ENCODE measurements at places on chromosomes 12 and 14. TPM values are rescaled to one million over a fixed set of nuclear protein-coding genes. Genes with fewer than 3 reads are reported as not detected.

- no peak for DNase-seq
These were observed 2.1 kb downstream of the PNMA1 start for GRCh38 chr14:73712071-73712506.

GRCh38 chr12:54148560-54149429, 40.0 kb downstream of the SMUG1 start:
- DNase-seq = no peak

DNA sequence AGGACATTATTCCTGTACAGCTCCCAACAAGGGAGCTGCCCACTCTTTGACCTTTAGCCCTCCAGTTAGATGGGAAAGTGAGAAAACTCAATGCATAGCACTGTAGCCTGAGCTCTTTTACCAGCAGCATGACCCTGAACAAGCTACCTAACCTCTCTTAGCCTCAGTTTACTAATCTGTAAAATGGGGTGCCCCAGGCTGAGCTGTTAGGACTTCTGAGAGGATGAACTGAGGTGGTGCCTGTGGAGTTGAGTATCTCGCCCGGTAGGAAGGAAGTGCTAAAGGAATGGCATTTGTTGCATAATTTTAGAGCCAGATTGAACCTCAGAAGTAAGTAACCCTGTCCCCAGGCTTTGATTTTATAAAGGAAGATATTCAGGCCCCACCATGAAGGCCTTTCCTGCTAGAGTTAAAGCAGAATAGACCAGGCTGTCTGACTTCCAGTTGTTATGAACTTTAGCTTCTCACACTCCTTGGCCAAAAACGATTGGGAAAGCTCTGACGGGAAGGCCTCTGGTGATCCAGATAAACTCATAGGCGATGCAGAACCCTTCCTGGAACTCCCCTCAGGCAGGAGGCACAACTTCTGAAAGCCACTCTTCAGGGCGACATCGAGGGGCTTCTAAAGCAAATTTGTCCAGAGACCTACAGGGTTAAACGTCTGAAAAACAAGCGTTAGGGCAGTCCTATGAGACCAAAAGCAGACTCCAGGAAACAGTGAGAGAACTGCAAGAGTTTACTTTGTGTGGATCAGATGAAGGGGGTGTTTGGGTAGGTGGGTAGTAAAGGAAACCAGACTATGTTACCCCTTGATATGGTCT, 2.5 kb upstream of the SERPINA10 start:
- DNase-seq = no peak

DNA sequence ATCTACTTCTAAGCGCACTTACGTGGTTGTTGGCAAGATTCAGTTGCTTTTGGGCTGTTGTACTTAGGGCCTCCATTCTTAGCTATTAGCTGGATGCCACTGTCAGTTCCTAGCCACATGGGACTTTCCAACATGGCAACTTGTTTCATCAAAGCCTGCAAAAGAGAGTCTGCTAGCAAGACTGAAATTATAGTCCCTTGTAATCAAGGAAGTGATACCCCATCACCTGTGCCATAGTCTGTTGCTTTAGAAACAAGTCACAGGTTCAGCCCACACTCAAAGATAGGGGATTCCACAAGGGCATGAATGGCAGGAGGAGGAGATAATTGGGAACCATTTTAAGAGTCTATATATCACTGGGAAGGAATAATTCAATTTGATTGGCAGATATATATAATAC, 27.1 kb upstream of the SLC17A8 start:
- DNase-seq = no peak

- peak; percentile 94 for DNase-seq
These were observed at the start of gene CSRP2 for GRCh38 chr12:76878899-76879709. Gene CSRP2, minus strand, starts transcription at chr12:76879019. Its CDS starts 12,759 bp downstream, at chr12:76866260.

DNA sequence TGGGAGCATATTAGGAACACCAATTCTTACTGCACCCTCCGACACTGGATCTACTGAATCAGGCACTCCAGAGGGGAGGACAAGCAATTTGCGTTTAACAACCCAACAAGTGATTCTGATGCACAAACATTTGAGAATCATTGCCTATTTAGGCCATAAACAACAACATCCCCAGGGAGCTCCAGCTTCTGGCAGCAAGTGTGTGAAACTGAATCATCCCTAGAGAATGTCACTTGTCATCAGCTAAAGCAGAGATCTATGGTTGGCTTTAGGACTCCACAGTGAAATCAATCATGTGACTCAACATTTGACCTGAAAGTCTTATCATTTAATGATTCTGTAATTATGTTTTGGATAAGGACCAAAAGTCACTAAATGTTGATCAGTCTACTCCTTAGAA, 505.0 kb upstream of the FLRT2 start:
- no peak for DNase-seq

- DNase-seq = no peak
These were observed 22.9 kb upstream of the MANSC4 start for GRCh38 chr12:27802936-27803335.

GRCh38 chr12:104792570-104792969, 165.5 kb downstream of the SLC41A2 start:
- no peak for DNase-seq

DNA sequence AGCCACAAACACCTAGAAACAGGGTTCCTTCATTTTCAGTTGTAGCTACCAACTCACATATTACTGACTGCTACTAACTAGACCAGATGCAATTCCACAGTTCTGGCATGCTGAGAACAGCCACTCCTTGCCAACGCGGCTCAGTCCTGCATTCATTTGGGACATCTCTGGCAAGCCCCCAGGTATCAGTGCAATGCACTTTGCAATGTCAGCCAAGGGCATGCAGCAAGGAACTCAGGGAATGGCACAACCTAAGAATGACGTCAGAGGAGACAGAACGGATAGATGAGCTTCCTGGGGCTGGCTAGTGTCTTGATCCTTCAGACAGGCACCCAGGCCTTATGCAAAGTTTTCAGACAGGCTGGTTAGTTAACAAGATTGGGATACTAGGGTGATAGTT, 29.6 kb downstream of the MAP3K9 start:
- DNase-seq = peak; percentile 56

Gene PAX9
- total RNA-seq = not detected

Gene BHLHE41
- total RNA-seq = 39.1 TPM

Gene ADAM20
- total RNA-seq = 0.40 TPM

Gene CD69
- 0.40 TPM for total RNA-seq

Gene GPR68
- 0.13 TPM for total RNA-seq

Gene FOXG1
- total RNA-seq = not detected

Gene NPFF
- not detected for total RNA-seq

Gene TUNAR
- not detected for total RNA-seq

Gene POTEG
- total RNA-seq = not detected

Gene HCAR3
- total RNA-seq = not detected
